ENCODE measurements at places on chromosomes 5 and 9.

DNA sequence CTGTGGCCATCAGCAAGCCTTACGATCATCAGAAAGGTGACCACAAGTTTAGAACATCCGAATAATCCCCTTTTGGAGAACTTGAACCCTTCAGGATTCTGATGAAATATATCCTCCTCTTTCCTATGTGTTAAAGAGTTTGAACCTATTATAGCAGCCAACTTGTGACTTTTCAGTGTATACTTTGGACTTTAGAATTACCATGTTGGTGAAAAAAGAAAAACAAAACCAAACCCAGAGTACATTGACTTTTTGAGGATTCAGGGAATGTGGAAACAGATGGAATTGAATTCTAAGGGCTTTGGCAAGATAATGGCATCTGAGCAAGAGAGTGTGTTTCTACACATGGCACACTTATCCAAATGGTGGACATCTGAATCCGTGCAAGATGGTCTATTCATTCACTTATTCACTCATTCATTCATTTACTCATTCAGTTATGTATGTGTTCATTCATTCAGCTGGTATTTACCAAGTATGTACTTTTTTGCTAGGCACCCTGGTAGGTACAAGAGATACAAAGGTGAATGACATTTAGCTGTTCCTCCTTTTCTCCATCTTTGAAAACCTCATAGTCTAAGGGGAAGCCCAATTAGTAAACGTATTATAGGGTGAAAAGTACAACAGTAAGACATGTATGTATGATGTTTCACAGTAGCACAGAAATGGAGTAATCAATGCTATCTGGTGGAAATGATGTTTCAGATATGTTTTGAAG lies 91.8 kb downstream of the PRDM6 start:
- no peak for DNase-seq

GRCh38 chr5:180389252-180390101 lies 36.3 kb upstream of the GFPT2 start:
- no peak for DNase-seq

DNA sequence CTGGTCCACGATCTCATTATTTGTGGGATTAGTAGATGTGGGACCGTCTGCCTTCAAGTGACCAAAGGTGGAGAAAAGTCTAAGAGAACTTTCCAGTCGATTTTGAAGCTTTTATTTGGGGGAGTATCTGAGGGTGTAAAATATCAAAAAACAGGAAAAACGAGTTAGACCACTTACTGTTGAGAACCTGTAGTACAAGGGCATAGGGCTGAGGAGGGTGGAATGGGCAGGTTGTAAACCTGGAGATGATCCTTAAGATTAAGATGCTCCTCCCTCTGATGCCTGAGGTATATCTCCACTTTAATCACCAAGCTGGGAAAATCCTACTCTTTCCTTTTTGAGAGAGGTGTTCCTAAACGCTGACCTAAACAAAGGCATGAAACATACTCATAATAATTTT lies 32.0 kb upstream of the GTF2H2C start:
- DNase-seq = no peak

- no peak for DNase-seq
Measured at GRCh38 chr5:169300468-169301385, at the start of gene SLIT3. Gene SLIT3 (minus strand): TSS chr5:169301139. CDS start chr5:169300709, 430 bp downstream.

DNA sequence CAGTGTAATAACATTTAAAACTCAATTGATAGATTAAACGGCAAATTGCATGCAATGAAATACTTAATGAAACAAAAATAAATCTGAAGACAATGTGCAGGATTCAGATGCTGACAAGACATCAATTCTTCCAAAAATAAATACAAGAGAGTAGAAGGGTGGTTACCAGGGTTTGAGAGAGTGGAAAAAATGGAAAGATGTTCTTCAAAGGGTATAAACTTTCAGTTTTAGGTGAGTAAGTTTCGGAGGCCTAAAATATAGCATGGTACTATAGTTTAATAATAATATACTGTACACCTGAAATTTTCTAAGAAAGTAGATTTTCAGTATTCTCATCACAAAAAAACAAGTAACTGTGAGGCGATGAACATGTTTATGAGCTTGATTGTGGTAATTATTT lies 48.2 kb upstream of the RASEF start:
- DNase-seq = no peak

DNA sequence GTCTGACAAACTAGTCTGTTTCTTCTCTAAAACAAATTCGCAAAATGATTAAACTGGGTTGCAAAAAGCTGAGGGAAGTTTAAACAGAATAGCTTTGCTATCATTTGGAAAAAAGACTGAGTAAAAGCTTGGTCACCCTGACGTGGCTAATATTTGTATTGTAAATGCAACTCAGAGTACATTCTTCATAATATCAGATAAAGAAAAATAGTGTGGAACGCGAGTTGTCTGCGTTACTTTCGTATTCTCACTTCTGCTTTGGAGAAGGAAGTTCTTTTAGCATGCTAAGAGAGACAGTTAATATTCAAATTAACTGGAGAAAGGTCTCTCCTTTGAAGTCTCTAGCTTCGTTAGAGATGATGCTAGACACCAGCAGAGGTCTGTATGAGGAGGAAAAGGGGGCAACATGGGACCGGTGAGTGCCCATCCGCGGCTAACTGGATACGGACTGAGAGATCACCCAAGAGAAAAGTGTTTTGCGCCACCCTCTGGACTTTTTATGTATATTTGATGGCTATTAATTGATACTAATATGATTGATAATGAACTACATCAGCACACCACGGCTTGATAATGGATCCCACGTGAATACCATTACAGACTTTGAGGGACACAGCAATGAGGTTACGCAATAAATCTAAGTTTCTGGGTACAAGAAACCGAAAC lies 2.9 kb upstream of the CNTRL start:
- DNase-seq = peak; percentile 45

- DNase-seq = no peak
Measured at GRCh38 chr9:90979639-90980038, 178.0 kb downstream of the SYK start.

- DNase-seq = no peak
Measured at GRCh38 chr5:25006237-25006636, 361.5 kb upstream of the CDH10 start.

GRCh38 chr5:176883700-176884570 lies 15.2 kb downstream of the HK3 start:
- DNase-seq = no peak
